ENCODE measurements at places on chromosomes 5 and 9. TPM values are rescaled to one million over a fixed set of nuclear protein-coding genes. Genes with fewer than 3 reads are reported as not detected.

DNA sequence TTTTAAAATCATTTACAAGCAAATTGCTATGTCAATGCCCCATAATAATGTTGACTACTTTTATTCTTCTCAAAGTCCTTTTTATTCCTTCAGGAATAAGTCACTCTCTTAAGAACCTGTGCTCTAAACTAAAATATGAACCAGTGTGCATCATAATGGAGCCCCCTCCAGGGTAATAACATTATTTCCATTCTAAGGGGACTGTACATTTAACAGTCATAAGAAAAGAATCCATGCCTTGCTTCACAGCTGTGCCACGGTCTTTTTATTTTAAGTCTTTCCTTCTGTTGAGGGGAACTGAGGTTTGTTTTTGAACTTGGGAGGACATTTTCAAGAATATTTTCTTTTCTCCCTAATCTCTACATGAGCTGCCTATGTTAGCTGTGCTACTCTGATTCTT is 297.6 kb downstream of the MAN2A1 start:
- no peak overlapping the region for H3K4me3 ChIP-seq
- no peaks in the 10 kb centered on the region for H3K4me1 ChIP-seq
- DNase-seq: peak; percentile 45
- no peaks in the 10 kb centered on the region for H3K36me3 ChIP-seq
- H3K27ac ChIP-seq: no peak overlapping the region

DNA sequence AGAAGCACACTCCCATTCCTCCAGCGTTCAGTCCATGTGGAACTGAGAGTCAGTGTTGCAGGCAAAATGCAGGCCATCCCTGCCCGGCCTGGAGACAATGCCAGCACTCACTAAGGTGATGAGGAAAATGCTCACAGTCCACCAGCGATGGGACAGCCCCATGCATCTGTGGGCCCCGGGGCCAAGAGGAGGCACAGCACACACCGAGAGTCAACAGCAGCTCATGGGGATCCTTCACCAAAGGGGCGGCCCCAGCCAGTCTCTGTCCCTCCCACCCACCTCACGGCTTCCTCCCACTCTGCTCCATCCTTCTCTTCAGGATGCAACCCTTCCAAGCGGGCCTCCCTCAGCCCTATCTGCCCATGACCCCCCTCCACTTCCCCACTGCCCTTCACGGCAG is 6.2 kb downstream of the SEMA4D start:
- no peak overlapping the region for H3K4me3 ChIP-seq
- H3K27me3 ChIP-seq: peaks cover 2% of the 10 kb centered on the region
- DNase-seq: no peak
- H3K27ac ChIP-seq: no peak overlapping the region
- no peaks in the 10 kb centered on the region for H3K36me3 ChIP-seq

GRCh38 chr5:65102976-65103711 is 334.4 kb downstream of the CWC27 start:
- no peaks in the 10 kb centered on the region for H3K27me3 ChIP-seq
- H3K36me3 ChIP-seq: no peaks in the 10 kb centered on the region
- H3K4me3 ChIP-seq: peak overlapping the region; percentile 12
- H3K27ac ChIP-seq: peak overlapping the region; percentile 49
- peak; percentile 51 for DNase-seq

DNA sequence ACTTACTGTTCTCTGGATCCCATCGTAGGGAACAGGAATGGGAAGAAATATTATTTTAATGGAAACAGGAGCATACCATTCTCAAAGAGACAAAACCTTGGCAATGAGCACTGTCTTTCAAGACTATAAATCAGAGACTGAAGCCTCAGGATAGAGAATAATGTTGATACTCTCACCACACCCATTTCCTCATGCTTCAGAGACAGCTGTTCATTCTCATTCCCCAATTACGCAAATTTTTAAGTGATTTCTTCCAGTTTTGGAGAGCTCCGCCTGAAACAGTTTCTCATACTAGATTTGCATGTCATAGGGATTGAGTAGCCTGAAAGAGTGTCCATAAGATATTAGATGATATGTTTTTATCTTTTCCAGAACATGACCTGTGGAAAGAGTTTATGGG is 290.5 kb upstream of the RASA1 start:
- H3K4me1 ChIP-seq: no peaks in the 10 kb centered on the region
- peak; percentile 37 for DNase-seq
- H3K27me3 ChIP-seq: no peaks in the 10 kb centered on the region
- no peak overlapping the region for H3K4me3 ChIP-seq

- H3K4me3 ChIP-seq: no peak overlapping the region
- H3K27me3 ChIP-seq: peaks cover 13% of the 10 kb centered on the region
Observed at GRCh38 chr5:171714261-171714660, 71.4 kb upstream of the SMIM23 start.

The HTR4 gene
- total RNA-seq: not detected

The CARTPT gene
- total RNA-seq: not detected

The ANKRD31 gene
- 0.26 TPM for total RNA-seq

The TMEFF1 gene
- 2.5 TPM for total RNA-seq

The HMMR gene
- total RNA-seq: 1.3 TPM
